ENCODE measurements at places on chromosomes 2 and 18.
A peak's percentile ranks its signal among the peaks of the same experiment; 100 is the strongest.

DNA sequence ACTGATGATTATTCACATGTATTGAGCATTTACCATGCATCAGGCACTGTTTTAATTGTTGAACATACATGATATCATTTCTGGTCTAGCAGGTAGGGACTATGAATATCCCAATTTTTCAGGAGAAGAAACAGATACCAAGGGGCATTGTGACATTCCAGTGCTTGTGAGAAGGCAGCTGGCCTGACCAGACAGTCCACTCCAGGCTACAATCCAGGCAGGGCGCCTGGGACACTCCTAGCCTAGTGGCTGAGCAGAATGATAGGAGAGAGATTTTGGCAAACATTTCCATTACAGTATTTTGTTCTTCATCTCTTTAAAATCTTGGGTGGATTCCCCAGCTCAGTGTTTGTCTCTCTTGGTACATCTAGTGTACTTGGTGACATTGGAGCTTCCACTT lies 24.9 kb downstream of the ZNF892 start:
- DNase-seq = no peak

DNA sequence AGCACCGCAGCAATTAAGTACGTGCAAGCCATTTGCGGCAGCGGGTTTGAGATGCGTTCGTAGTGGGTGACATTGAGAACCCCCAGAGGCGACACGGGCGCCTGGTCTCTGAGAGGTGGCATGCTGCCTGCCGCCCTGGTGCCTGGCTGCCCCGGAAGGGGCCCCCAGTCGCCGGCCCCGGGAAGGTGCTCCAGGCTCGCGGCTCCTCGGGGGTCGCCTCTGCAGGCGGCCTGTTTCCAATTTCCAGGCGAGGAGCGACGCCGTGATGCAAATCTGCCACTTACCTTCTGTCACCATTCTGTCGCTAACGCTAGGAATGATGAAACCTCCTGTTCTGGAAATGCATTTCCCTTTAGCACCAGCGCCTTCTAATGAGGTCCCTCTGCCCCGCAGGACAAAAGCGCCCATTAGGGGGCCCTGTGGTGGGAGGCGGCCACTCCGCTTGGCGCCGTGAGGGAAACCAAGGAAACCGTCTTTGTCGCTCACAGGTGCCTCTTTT lies 13.0 kb downstream of the KIF5C start:
- DNase-seq = no peak

DNA sequence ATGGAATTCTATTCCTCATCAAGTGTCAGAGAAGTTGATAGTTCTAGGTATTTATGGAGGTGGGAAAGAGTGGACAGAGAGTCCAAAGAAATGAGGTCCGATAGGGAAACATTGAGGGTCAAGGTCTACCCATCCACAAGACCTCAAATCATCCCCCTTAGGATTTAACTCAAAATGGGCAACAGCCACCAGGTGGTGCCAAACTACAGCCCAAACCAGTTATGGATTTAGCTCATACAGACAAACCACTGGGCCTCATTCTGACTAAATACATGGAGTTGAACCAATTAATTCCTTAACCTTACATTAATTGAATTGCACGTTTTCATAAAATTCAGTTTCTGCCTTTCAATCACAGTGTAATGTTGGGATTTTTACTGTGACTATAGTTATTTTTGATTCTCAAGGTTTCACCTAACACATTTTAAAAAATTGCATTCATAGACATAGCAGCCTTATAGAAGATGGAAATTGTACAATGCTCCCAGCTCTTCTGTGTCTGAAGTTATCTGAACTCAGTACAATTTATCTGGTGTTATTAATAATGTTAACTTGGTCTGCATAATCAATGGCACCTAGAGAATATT lies 98.2 kb upstream of the HNMT start:
- peak; percentile 68 for DNase-seq

DNA sequence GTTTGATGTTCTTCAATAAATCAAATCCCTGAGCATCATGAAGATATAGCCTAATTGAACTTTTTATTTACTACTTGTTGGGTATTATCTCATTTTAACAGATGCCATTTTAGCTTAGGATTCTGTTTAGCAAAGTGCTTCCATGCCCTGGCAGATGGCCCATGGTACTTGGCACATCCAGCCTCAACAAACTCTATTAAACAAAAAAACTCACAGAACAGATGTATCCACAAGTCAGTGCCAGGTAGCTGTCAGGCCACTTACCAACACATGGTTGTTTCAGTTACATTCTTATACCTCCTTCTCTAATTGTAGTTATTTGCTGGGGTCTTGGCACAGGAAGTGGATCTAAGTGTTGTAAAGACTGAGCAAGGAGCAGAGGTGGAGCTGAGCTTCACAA lies 29.6 kb downstream of the GAD1 start:
- no peak for DNase-seq

GRCh38 chr18:51610481-51610880 lies 413.0 kb upstream of the MEX3C start:
- no peak for DNase-seq

- DNase-seq = peak; percentile 74
Observed at GRCh38 chr2:206642075-206643025, at the start of gene FAM237A. TSS of gene FAM237A (plus strand) at chr2:206642487. CDS start at chr2:206644237, 1,750 bp downstream.

DNA sequence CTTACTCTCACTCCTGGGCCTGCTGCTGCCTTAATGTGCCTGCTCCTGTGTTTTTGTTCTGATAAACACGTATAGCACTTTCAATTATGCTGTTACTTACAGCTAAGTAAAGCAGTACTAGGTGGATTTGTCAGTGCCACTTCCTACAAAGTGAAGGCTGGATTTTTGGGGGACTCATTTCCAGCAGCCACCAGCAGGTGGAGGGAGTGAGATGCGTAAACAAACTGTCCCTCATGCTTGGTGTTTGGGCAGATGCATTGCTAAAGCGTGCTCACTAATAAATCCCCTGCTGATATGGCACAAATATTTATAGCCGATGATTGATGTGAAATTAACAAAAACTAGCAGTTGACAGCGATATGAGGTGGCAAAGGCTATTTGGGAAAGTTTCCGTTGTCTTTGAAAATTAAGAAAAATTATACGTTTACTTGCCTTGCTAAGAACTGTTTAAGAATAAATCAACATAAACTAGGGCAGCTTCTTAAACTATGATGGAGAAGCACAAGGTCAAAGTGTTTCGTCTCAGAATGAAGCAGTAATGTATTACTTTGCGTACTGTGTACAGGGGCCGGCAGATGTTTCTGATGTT lies 101.7 kb downstream of the AGAP1 start:
- peak; percentile 88 for DNase-seq

DNA sequence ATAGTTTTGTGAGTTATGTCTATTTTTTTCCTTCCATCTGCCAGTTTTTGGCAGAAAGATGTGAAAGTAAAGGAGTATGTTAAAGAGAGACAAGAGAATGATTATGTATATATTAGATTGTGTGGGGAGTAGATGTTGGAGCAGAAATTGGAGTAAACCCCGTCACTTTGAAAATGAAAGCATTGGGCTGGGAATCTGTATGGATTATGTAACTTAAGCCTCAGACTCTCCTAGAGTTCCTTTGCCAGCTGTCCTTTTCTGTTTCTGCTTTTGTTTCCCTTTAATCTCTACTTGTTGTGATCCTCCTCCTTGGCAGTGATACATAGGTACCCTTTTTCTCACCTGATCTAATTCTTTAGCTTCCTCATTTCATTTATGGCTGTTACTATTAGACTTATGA lies 19.2 kb downstream of the CCDC138 start:
- no peak for DNase-seq

DNA sequence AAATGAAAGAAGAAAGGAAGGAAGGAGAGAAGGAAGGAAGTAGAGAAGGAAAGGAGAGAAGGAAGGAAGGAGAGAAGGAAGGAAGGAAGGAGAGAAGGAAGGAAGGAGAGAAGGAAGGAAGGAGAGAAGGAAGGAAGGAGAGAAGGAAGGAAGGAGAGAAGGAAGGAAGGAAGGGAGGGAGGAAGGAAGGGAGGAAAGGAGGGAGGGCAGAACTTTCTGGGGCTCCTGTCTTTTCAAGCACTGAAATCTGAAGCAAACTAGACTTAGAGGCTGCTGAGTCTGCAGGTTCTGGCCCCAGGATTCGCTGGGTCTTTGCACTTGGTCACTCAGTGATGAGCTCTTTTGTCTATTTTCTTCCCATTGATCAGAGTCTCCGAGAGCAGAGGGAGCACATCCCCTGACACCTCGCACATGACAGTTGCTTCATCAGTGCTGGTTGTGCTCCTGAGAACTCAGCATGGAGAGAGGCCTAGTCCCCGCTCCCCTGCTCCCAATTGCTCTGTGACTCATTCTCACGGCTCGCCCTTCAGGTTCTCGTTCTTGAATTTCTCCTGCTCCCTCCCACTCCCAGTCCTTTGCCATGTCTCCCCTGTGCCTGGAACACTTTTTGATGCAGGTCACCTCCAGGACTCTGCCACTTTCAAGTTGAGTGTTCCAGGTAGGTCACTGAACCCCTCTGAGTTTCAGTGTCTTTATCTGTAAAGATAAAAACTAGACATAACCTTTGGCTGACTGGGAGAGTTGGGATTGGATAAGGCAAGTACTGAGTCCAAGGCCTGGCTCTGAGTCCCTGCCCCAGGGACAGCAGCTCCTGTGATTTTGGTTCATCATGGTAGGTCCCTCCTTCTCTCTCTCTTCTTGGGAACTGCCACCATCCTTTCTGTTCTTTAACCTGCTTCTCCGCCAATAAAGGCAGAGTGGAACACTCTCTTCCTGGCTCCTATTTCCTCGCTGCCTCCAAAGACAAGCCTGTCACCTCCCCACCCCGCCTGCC lies 55.2 kb downstream of the TNP1 start:
- no peak for DNase-seq

- peak; percentile 36 for DNase-seq
Observed at GRCh38 chr2:206783718-206784117, 18.3 kb downstream of the FASTKD2 start.

DNA sequence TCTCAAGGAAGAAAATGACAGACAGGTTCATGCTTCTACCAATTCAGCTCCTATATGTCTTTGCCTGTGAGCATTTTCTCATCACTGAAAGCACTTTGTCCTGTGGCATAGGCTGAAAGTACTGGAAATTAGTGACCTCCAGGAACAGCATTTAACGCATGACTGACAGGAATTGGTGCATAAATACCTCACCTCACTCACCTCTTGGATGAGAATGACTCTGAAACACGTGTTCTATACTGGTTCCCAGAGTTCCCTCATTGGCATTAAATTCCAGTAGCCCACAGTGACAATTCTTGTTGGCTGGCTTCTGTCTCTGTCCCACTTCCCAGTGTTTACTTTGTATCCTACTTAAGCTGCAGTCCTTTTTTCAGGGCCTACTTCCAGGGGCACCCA lies 83.4 kb upstream of the MAPRE2 start:
- no peak for DNase-seq

- DNase-seq = no peak
Observed at GRCh38 chr2:128628996-128629395, 310.3 kb upstream of the HS6ST1 start.

DNA sequence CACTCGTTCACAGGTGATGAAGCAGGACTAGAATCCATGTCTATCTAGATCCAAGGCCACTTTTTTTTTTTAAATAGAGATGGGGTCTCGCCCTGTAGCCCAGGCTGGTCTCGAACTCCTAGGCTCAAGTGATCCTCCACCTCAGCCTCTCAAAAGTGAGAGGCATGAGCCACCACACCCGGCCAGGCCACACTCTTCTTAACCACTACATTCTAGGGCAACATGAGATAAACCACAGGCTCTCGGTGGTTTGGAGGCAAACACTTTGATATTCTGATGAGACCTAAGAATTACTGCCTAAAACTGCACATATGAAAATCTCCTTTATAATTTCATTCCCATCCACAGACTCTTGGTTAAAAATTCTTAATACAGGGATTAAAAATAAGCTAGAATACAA lies 51.8 kb downstream of the USP34 start:
- DNase-seq = no peak

- no peak for DNase-seq
Observed at GRCh38 chr2:16303761-16304160, 361.9 kb downstream of the CYRIA start.

- no peak for DNase-seq
Observed at GRCh38 chr2:9641641-9642040, 10.8 kb upstream of the YWHAQ start.

DNA sequence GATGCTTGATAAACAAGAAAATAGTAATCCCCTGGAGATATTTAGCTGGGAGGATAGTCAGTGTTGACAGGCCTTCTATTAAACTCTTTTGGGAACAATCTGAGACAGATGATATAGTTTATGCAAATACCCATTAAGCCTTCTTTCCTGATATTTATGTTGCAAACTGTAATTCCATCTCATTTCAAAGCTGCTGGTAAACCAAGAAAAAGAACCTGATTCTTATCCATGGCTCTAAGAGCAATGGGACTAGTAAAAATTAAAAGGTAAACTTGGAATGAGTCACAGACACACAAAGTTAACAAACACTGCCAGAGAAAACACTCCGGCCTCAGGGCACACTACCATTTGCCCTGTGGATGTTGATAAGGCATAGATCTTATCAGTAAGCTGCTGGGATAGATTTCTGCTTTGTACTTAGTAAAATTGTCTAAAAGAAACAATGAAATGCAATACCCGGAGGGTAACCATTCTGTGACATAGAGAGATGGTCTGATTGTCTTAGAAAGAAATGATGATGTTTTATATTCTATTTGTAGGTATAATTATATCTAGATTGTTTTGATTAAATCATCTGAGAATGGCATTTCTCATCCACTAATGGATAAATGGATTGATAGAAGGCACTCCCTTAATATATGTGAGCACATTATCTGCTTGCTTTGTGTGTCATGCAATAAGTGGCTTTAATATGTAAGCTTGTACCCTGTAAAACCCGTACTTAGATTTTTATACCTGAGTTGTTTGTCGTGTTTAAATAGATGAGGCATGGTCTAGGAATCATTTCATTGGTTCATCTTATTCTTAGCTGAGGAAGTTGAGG lies 13.2 kb downstream of the GALR1 start:
- DNase-seq = no peak

GRCh38 chr2:178277741-178278197 lies 83.5 kb downstream of the OSBPL6 start:
- peak; percentile 35 for DNase-seq

- no peak for DNase-seq
Observed at GRCh38 chr2:158130832-158131473, 29.3 kb downstream of the UPP2 start.

- no peak for DNase-seq
Observed at GRCh38 chr2:234969306-234970098, 17.7 kb downstream of the SH3BP4 start.

- peak; percentile 89 for DNase-seq
Observed at GRCh38 chr2:133561045-133561852, 7.0 kb downstream of the NCKAP5 start.

DNA sequence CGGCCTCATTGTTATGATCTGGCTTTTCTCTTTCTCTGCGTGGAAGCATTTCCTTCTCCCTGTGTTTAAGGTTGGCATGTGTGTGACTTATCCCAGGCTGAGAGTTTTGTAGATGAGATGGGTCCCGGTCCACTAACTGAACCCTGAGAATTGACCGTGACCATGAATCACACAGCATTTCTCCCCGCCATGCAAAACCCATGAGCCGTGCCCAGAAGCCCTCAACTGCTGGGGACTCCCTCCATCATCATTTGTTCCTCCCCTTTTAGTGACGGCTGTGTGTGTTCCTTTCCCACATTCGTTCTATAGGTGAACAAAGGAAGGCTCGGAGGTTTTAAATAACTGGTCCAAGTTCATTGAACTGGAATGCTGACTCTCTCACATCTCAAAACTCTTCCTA lies 30.1 kb upstream of the TXNDC2 start:
- DNase-seq = no peak

GRCh38 chr2:174223388-174223787 lies 24.9 kb downstream of the OLA1 start:
- DNase-seq = no peak

Measured in cardiac fibroblast (primary cell).